ENCODE measurements at places on chromosomes 12 and 14. TPM values are rescaled to one million over a fixed set of nuclear protein-coding genes. Genes with fewer than 3 reads are reported as not detected.

The NEUROD4 gene
- total RNA-seq, result not detected

The POTEM gene
- 0.19 TPM for total RNA-seq

The DHRS2 gene
- 39.1 TPM for total RNA-seq

The ADAM20 gene
- 5.6 TPM for total RNA-seq

All from motor neuron (in vitro differentiated cells).